ENCODE measurements at places on chromosomes 1 and 21.

DNA sequence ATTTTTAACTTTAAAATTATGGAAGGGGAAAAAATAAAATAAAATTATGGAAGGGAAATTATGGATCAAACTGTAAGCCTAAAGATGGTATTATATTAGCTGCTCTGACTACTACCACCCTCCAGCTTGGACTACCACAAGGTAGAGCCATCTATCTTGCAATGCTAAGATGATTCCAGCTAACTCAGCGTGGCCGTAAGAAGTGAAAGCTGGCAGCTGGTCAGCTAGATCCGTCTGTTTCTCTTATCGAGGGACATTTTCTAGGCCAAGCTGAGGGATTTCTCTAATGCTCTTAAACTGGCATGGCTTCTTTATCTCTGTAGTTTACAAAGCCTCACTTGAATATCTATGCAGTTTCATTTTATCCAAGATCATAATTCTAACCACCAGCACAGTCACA lies 31.5 kb downstream of the LYST start:
- no peak for DNase-seq

GRCh38 chr1:202860744-202861419 lies 28.1 kb downstream of the RABIF start:
- no peak for DNase-seq

GRCh38 chr1:174999936-175000696 lies at the start of gene CACYBP:
CACYBP (plus strand) TSS chr1:174999947; CDS start chr1:175000181, 234 bp downstream.
- peak; percentile 17 for DNase-seq

DNA sequence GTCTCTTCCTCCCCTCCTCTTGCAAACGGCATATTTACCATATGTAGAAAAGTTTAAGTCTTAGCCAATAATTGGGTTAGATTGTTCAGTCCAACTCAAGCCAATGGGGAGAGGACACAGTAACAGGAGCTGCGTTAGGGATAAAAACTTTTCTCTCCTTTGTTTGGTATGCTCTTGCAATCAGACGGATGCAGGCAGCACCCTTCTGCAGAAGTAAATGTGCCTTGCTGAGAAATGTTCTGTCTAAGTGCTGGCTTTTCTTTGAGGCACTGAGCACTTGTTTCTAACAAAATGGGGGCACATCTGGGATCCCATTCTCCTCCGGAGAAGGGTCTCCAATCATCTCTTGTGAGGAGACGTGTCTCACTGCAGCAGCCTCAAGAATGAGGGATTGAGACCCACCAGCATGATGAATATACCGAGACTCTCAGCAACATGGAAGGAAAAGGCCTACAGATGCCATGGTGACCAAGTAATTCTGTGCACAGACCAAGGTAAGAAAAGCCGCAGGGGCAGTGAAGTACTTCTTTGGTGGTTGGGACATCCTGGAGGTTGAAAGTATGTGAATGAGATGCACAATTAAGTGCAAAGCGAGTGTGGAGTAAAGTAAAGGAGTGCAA lies 20.7 kb upstream of the GNG4 start:
- DNase-seq, result no peak

GRCh38 chr1:113530021-113530420 lies 139.7 kb downstream of the MAGI3 start:
- DNase-seq, result no peak

DNA sequence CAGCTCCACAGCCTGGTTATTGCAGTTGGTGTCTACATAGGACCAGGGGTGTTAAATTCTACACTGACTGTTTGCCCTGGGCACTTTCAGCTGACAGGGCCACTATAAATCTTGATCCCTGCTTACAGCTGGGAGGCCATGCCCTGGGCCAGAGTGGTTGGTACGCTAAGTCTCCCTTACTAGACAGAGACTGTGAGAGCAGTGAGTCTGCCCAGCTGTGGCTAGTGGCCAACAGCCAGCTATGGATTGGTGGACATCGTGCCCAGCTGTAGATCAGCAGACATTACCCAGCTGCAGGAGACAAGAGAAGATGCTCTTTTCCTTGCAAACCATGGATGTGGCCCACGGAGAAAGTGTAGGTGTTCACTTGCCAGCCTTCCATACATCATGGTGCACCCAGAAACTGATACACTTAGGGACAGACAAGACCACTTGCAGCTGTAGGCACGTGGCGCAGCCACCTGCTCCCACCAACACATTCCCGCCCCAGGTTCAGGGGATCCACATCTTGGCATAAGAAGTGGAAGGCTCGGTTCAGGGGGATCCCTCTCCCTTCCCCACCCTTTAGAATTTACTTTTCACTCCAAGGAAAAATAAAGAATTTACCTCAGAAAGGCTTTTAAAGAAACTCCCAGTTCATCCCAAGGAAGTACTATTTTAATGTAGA lies 16.4 kb upstream of the PAX7 start:
- no peak for DNase-seq

GRCh38 chr21:42352441-42353095 lies 1.8 kb upstream of the TFF2 start:
- DNase-seq, result no peak

DNA sequence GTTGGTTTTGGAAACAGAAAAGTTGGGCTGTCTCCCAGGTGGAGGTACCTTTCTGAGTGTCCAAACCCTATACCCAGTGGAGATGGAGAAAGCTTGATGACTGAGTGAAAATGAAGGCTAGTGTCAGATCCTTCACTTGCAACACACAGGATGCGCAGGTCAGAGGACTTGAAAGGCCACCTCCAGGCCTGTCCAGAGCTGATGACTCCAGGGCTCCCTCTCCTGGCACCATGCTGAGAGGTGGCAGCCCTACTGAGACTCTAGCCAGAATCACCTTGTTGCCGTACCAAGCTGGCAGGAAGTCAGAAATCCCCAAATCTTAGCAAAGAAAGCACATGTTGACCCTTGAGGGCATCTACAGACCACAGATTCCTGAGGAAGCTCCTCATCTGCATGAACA lies 16.4 kb downstream of the KNCN start:
- no peak for DNase-seq

DNA sequence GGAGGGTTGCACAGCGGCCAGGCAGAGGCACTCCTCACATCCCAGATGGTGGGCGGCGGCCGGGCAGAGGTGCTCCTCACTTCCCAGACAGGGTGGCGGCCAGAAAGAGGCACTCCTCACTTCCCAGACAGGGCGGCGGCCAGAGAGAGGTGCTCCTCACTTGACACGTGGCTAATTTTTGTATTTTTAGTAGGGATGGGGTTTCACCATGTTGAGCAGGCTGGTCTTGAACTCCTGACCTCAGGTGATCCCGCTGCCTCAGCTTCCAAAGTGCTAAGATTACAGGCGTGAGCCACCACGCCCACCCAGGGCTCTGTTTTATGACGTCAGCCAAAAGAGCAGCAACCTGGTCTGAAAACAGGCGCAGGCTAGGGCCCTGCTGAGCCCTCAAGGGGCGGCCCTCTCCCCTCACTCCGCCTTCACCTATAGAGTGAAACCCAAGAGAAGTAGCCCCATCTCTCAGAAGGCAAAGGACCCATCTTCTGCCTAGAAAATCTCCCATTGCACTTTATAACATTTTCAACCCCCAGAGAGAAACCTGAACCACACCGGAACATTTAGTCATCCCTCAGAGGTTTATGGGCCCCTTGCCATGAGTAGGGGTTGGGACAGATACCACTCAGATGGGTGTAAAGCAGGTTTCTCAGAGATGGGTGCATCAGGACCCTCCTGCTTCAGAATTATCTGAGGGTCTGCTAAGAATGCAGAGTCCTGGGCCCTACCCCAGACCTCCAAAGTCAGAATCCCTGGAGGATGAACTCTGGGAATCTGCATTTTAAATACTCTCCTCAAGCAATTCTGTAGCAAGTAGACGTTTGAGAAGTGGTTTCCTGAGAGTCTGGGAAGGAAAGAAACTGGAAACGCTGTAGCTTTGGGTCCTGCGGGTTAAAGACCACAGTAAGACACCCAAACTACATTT lies 40.8 kb downstream of the CDK18 start:
- DNase-seq, result no peak

- no peak for DNase-seq
Observed at GRCh38 chr1:40183055-40183710, 22.0 kb downstream of the RLF start.

- no peak for DNase-seq
Observed at GRCh38 chr1:89911191-89911991, 83.5 kb upstream of the ZNF326 start.

GRCh38 chr1:172589553-172589952 lies 56.6 kb downstream of the SUCO start:
- DNase-seq, result no peak

DNA sequence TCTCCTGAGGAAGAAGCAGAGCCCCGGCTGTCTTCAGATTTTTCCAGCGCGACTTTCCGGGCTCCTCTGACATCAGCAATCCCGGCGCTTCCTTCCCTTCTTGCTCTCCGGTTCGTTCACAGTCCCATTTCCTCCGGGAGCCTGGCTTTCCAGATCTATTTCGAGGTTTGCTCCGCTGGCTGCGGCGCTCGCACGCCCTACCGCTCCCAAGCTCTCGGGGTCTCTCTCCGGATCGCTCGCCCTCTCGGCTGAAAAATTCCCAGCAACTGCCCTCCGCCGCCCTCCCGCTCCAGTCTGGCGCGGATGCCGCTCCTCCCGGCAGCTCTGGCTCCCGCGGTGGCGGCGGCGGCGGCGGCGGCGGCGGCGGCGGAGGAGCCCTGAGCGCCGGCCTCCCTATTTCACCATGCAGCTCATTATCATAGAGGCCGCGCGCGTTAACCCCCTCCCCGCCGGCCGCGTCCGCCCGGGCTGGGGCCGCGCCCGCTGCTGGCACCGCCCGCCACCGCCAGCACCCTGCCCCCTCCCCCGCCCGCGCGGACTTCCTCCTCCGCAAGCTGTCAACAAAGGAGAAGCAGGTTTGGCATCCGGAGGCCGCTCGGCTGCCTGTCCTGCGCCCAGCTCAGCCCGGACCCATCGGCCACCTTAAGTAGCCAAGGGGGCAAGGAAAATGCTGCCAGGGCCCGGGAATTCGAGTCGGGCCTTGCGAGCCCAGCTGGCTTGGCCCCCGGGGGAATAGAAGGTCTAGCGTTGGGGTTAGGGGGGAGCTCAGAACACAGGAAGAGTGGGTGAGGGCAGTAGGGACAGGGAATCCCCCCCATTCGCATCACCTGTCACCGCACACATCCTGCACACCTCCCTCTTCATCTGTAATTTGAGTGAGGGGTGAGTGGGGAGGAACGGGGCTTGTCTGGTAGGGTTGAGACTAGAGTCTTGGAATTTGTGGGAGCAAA lies at the start of gene PLXNA2:
Gene PLXNA2, minus strand, starts transcription at position 418 of the 950 bp plus-strand sequence. CDS start 26,462 bp downstream, outside the sequence.
- peak; percentile 3 for DNase-seq
